ENCODE measurements at places on chromosomes 7 and 10.

DNA sequence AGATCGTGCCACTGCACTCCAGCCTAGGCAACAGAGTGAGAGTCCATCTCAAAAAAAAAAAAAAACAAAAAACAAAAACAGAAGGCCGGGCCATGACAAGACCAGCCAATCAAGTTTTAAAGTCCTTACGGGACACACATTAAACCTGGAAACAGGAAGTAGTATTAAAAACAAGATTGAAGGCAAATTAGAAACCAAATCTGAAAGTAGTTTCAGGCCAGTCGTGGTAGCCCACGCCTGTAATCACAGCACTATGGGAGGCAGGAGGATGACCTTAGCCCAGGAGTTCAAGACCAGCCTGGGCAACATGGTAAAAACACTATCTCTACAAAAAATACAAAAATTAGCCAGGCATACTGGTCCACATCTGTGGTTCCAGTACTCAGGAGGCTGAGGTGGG lies 18.1 kb downstream of the PSAP start:
- DNase-seq, result no peak

DNA sequence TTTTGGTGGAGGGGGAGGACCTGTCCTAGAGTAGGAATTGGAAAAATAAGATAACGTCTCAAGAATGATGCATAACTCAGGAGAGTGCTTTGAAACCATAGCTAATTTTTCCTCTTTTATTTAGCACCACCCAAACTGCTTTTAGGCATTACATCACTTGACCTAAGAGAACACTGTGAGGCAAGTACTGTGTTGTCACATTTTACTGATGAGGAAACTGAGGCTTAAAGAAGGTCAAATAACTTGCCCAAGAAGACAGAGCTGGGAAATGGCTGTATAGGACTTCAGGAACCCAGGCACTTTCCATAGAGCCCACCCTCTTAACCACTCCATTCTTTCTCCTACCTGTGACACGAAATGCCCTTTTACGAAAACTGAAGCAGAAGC lies 21.4 kb downstream of the ADRB1 start:
- DNase-seq, result no peak

DNA sequence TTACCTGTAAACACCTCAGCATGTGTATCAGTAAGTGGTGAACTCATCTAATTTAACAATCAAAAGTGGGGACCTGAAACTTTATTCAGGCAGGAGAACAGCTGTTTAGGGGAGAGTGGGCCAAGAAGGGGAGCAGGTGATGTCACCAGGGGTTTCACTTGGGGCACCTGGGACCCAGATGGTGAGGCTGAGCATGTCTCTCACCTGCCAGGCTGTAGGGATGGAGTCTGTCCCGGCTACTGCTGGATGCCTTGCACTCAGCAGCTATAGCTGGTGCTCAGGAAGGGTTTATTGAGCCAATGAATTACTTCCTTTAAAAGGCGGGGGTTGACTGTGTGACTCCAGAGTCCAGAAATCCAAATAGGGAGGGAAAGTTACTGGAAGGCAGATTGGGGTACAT lies 23.0 kb downstream of the CDH23 start:
- no peak for DNase-seq

- DNase-seq, result peak; percentile 42
Measured at GRCh38 chr7:126450269-126450671, 802.5 kb downstream of the GRM8 start.

DNA sequence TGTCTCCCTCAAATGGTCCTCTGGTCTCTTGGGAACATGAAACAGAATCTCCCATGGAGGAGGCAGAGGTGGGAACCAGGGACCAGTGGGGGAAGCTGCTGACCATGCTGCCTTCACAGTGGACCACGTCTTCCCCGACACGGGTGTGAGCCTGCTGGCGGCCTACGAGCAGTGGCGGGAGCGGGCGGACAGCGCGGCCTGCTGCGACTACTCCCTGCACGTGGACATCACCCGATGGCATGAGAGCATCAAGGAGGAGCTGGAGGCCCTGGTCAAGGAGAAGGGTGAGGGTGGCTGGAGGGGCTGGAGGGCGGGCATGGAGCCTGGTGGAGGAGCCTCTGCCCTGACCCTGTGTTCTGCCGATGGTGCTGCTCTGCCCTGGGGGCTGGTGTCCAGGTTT lies 8.0 kb downstream of the DPYSL4 start:
- DNase-seq, result no peak

GRCh38 chr10:129192344-129193128 lies 274.5 kb upstream of the MGMT start:
- no peak for DNase-seq

DNA sequence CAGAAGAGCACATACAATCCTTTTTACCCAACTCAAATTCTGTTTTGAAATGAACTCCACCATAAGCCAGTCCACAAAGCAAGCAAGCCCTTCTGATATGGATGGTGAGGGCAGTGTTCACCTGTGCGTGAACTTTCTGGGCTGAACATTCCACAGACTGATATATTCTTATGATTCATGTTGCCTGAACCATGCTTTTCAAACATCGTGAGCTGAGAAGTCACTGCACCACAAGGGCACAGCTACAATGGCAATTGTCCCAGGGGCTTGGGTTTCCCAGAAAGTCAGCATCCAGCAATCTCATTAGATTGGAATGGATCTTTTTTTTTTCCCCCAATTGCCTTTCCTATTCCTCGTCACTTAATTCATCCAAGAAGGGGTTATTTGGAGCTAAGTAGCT lies 86.9 kb upstream of the ZNF438 start:
- peak; percentile 90 for DNase-seq

DNA sequence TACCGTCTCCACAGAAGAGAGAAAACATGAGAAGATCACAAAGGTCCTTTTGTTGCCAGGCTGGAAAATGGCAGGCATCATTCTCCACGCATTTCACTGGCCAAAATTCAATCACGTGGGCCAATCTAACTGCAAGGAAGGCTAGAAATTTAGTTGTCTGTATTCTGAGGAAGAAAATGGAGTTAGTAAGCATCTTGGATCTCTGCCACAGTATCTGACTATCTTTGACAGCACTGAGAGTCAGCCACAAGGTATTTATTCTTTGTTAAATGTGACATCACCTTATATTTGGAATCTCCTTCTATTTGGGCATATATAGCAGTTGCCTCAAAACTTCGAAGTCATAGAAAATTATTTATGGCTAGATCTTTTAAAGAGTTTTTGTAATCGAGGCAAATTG lies 213.9 kb downstream of the NSUN6 start:
- peak; percentile 16 for DNase-seq

GRCh38 chr7:128243273-128243672 lies 2.2 kb downstream of the LEP start:
- no peak for DNase-seq

DNA sequence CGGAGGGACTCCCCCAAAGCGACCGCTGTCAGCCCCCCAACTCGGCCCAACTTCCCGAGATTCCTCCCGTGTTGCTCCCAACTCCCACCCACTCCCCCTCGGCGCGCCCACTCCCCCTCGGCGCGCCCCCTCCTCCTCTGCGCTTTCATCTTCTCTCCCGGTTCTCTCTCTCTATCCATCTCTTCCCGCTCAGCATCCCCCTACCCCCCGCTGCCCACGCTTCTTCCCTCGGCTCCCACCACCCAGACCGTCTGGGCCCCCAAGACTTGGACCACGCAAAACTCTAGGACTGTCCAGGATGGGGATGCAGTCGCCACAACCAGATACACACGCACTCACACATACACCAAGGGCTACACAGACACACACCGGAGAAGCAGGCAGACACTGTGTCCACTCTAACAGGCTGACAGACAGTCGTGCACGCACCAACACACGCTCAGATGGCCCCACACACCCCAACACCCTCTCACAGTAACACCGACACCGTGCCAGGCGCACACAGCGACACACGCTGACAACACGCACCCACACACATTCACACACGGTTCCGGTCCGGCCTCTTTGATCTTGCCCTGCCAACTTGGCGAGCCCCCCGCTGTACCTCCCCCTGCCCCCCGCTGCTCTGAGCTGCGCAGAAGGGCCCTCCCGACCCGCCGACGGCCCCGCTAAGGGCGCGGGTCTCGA lies 1.1 kb downstream of the GRID1 start:
- DNase-seq, result no peak

DNA sequence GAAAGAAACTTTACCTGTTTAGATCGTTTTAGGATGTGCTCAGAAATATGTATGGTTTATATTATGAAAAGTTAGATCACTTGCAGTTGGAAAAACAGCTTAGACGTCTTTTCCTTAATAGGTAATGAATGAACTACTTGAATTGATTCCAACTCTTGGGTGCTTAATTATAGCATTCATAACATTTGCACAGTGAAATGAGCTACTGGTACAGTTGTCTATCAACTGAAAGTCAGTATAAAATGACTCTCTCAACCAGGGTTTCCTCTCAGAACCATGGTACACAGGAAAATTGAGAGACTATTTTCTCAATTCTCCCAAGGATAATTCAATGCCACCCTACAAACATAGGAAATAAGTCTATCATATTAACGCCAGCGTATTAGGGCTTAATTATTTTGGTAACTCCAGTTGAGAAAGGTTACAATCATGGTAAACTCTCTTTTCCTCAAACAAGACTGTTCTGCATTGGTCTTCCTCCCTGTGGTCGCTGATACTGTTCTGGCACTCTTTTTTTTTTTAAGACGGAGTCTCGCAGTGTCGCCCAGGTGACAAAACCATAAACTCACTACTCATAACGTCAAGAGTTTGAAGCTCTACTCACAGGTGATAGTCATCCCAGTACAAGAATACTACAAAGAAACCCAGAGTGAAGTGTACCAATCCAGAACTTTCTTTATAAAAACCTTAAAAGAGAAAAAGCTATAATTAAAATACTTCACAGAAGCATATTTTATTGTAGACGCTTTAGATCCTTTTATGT lies 2.0 kb downstream of the ANLN start:
- DNase-seq, result peak; percentile 73

GRCh38 chr7:113199841-113200240 lies 81.5 kb upstream of the SMIM30 start:
- peak; percentile 86 for DNase-seq

DNA sequence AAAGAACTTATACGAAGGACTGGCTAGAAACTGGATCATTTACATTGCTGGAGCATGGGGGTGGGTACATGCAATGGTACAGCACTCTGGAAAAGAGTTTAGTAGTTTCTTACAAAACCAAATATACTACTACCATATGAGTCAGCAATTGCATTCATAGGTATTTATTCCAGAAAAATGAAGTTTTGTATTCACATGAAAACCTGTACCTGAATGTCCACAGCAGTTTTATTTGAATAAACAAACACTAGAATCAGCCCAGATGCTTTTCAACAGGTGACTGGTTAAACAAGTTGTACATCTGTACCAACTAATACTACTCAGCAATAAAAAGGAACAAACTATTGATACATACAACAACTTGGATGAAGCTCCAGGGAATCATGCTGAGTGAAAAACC lies 3.4 kb downstream of the SCIN start:
- DNase-seq, result no peak

GRCh38 chr7:78780560-78780959 lies 672.9 kb downstream of the MAGI2 start:
- no peak for DNase-seq

GRCh38 chr7:117555260-117555659 lies 75.4 kb downstream of the CFTR start:
- DNase-seq, result no peak

DNA sequence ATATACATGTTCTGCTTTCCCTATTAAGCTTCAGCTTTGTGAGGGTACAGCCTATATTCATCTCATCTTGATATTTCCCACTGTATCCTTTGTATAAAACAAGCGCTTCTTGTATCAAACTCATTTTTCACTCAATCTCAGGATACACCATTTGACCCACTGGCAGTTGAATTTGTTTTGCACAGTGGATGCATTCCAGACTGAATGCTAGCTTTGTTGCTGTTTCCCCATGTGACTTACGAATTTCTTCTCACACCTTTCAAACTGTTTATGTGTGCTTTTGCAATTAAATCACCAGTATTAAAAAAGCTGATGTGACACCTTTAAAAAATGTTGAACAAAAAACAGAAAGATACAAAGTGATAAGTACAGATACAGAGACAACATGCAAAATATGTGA lies 180.9 kb downstream of the ZNF438 start:
- no peak for DNase-seq

GRCh38 chr7:13797545-13797944 lies 191.9 kb downstream of the ETV1 start:
- no peak for DNase-seq

DNA sequence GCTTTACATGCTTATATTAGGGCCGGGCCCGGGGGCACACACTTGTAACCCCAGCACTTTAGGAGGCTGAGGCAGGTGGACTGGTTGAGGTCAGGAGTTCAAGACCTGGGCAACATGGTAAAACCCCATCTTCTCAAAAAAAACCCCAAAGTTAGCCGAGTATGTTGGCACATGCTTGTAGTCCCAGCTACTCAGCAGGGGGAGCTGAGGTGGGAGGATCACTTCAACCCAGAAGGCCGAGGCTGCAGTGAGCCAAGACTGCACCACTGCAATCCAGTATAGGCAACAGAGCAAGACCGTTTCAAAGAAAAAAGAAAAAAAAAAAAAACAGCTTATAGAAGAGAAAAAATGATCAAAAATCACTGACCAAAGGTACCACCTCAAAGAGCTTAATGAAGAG lies 63.1 kb downstream of the AMZ1 start:
- no peak for DNase-seq

GRCh38 chr7:91266067-91266688 lies 1.9 kb downstream of the FZD1 start:
- peak; percentile 53 for DNase-seq

DNA sequence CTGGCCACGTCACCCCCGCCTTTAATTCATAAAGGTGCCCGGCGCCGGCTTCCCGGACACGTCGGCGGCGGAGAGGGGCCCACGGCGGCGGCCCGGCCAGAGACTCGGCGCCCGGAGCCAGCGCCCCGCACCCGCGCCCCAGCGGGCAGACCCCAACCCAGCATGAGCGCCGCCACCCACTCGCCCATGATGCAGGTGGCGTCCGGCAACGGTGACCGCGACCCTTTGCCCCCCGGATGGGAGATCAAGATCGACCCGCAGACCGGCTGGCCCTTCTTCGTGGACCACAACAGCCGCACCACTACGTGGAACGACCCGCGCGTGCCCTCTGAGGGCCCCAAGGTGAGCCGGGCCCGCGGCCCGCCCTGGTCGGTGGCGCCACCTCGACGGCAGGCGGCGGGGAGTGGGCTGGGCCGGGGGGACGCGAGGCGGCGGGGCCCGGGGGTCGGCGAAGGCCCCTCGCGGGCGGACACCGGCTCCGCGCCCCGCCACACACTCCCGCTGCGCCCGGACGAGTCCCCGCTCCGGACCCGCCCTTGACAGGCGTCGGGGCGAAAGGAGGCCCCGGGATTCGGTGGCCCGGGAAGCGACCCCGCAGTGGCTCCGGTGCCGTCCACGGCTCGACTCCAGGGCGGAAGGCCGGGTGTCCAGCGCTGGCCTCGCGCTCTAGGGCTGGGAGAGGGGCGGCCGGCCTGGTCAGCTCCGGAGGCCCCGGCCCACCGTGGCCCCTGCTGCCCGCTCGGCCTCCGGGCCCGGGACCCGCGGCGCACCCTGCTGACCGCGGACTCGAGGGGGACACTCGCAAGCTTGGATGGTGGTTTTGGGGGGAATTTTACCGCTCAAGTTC lies 557 bp downstream of the BAG3 start:
- no peak for DNase-seq
